ENCODE measurements at places on chromosomes 6 and 20. TPM values are rescaled to one million over a fixed set of nuclear protein-coding genes. Genes with fewer than 3 reads are reported as not detected.

DNA sequence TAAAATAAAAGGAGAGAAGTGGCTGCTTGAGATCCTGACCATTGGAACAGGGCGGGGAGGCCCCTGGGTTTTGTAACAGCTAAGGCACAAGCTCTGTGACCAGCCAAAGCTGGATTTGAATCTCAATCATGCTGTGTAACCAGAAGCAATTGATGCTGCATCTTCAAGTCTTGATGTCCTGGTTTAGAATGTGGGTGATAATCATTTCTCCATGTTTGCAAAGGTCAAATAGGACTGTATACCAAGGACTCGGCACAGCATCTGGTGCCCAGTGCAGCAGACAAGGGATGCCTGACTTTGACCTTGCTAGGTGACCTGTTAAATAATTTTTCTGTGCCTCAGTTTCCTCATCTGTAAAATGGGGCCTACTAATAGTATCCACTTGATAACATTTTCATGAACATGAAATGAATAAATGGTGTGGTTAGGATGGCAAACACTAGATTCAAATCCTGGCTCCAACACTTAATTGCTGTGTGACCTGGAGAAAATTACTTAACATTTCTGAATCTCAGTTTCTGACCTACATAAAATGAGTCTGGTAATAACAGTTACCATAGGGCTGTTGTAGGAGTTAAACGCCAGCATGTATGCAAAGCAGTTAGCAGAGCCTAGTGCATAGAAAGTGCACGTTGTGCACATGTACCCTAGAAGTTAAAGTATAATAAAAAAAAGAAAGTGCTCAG lies 46.3 kb upstream of the BCAS1 start:
- DNase-seq = no peak
- H3K36me3 ChIP-seq = no peaks in the 10 kb centered on the region
- no peak overlapping the region for H3K27ac ChIP-seq
- H3K4me1 ChIP-seq = no peaks in the 10 kb centered on the region
- H3K4me3 ChIP-seq = no peak overlapping the region

SLC26A8 gene
- total RNA-seq = not detected

C4B gene
- 4.1 TPM for total RNA-seq

GRCh38 chr6:157548635-157549467 lies 167.9 kb downstream of the ZDHHC14 start:
- no peak overlapping the region for H3K27ac ChIP-seq
- no peak for DNase-seq
- no peaks in the 10 kb centered on the region for H3K27me3 ChIP-seq
- H3K36me3 ChIP-seq = no peaks in the 10 kb centered on the region
- no peak overlapping the region for H3K4me3 ChIP-seq

DNA sequence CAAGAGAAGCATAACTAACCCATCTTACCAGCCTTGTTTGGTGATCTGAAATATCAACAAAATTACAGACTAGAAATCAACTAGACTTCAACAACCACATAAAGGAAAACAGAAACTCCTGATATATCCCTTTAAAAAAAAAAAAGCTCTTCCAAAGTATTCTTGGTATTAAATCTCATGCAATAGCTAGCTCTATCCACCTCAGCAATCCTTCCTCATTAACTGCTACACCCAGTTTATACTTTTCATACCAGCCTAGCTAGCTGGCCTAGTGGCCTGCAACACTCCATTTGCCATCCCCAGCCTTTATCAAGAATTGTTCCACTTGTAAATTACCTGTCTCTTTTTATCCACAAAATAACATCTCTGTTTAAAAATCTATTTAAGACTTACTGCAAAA lies 69.0 kb downstream of the BACH2 start:
- no peak for DNase-seq
- peaks cover 19% of the 10 kb centered on the region for H3K4me1 ChIP-seq
- no peak overlapping the region for H3K27ac ChIP-seq
- H3K4me3 ChIP-seq = no peak overlapping the region
- H3K27me3 ChIP-seq = no peaks in the 10 kb centered on the region
- no peaks in the 10 kb centered on the region for H3K36me3 ChIP-seq

DNA sequence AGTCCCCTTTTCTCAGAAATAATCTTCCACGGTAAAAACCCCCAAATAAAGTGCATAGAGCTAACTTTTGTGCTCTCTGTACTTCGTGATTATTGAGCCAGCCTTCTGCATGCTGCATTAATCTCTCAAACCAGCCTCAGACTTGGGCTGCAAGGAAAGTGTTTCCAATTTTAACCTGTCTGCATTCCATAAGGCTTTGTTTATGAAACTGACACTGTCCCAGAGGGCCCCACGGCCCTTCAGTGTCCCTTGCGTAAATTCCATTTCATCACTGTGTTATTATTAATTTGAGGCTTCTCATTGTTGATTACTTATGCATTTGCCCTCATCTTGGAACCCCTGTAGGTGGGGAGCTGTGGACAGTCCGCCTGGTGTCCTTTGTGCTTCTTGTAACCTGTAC lies 15.6 kb upstream of the SNRPB2 start:
- H3K27me3 ChIP-seq = no peaks in the 10 kb centered on the region
- no peaks in the 10 kb centered on the region for H3K36me3 ChIP-seq

GRCh38 chr20:57573894-57574293 lies 13.0 kb downstream of the PCK1 start:
- no peaks in the 10 kb centered on the region for H3K27me3 ChIP-seq
- no peaks in the 10 kb centered on the region for H3K4me1 ChIP-seq
- no peak for DNase-seq
- no peaks in the 10 kb centered on the region for H3K36me3 ChIP-seq
- no peak overlapping the region for H3K4me3 ChIP-seq

GRCh38 chr20:45049438-45049837 lies 51.5 kb downstream of the KCNS1 start:
- no peak overlapping the region for H3K4me3 ChIP-seq
- no peak for DNase-seq
- H3K4me1 ChIP-seq = peaks cover 10% of the 10 kb centered on the region
- no peak overlapping the region for H3K27ac ChIP-seq
- H3K36me3 ChIP-seq = no peaks in the 10 kb centered on the region
- no peaks in the 10 kb centered on the region for H3K27me3 ChIP-seq

- no peak overlapping the region for H3K27ac ChIP-seq
- H3K4me1 ChIP-seq = no peaks in the 10 kb centered on the region
- DNase-seq = peak; percentile 43
- no peak overlapping the region for H3K4me3 ChIP-seq
Observed at GRCh38 chr6:134340179-134340975, 22.5 kb upstream of the SGK1 start.

DNA sequence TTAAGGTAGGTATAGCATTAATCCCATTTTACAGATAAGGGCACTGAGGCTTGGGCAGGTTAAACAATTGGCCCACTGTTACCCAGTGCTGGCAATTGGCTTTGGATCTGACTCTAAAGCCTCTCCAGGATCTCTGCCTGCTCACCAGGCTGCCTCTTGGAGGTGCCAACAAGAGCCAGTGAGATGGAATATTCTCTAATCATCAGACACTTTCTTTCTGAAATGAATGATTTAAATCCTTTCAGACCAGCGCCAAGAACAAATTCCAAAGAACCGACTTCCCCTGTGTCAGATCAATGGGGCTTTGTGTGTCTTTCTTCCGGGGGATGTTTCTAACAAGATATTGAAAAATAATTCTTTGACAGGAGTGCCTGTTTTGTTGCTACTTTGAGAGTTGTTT lies 23.6 kb downstream of the CYP39A1 start:
- DNase-seq = no peak
- no peak overlapping the region for H3K4me3 ChIP-seq
- H3K4me1 ChIP-seq = peaks cover 5% of the 10 kb centered on the region

GRCh38 chr6:155141512-155141911 lies 122.3 kb upstream of the CLDN20 start:
- no peak for DNase-seq
- no peak overlapping the region for H3K27ac ChIP-seq
- peaks cover 57% of the 10 kb centered on the region for H3K27me3 ChIP-seq
- no peaks in the 10 kb centered on the region for H3K4me1 ChIP-seq

OPRL1 gene
- 9.6 TPM for total RNA-seq

GPSM3 gene
- 18.0 TPM for total RNA-seq
